ENCODE measurements at places on chromosomes 6 and 20. TPM values are rescaled to one million over a fixed set of nuclear protein-coding genes. Genes with fewer than 3 reads are reported as not detected.

GRCh38 chr20:57392512-57393271 lies 1.5 kb downstream of the RBM38 start:
- peak; percentile 71 for DNase-seq

- no peak for DNase-seq
These were observed 40.8 kb downstream of the ZFAND3 start for GRCh38 chr6:37860226-37860839.

DNA sequence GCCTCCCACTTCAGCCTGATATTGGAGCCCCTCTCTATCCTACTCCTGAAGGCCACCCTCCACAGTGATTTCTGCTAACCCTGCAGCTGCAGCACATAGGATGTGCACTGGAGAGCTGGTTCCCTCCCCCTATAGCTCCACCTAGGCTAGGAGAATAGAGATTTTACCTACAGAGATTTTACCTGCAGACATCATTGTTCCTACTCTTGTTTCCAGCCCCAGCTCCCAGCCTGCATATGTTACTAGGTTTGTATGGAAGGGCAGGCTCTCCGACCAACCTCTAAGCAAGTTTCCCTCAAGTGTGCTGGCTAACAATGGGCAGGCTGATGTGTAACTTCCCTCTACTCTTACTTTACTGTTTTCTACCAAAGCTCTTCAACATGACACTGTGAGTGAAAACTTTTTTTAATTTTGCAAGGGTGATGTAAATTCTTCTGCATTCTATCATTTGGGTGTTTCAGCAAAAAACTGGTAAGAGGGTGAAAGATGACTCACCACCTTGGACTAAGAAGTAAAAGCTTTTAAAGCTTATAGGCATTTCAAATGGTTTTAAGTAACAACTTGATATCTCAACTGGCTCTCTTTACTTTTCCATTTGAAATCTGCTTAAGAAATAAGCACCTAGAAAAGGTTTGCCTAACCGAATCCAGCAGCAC lies 106.8 kb downstream of the CDK19 start:
- no peak for DNase-seq

The CLVS2 gene
- total RNA-seq, result 0.03 TPM

DNA sequence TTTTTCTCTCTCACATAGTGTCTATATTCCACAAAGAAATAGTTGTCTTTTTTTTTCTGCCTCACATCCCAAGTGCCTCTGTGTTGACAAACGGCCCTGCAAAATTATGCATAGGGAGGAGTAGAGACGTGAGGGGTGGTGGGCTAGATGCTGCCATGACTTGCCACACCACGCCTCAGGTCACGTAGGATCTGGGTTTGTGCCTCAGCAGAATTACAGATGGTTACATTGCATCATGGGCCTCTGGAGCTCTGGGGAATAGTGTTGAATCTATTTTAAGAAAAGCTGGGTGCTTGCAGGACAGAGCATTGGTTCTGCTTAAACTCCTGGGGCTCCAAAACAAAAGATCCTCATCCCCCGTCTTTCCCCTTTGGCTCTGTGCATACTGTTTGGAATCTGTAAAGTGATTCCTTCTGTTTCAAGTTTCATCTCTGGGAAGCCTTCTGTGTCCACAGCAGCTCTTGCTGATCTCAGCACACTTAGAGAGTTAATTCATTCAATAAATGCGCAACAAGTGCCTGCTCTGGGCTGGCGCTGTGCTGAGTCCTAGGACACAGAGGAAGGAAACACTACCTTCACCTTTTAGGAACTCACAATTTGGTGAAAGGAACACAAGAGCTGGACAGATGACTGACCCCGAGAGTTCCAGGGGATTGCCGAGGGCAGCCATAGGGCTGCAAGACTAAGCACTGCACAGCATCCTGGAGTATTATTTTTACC lies 2.4 kb downstream of the FANCE start:
- DNase-seq, result no peak

DNA sequence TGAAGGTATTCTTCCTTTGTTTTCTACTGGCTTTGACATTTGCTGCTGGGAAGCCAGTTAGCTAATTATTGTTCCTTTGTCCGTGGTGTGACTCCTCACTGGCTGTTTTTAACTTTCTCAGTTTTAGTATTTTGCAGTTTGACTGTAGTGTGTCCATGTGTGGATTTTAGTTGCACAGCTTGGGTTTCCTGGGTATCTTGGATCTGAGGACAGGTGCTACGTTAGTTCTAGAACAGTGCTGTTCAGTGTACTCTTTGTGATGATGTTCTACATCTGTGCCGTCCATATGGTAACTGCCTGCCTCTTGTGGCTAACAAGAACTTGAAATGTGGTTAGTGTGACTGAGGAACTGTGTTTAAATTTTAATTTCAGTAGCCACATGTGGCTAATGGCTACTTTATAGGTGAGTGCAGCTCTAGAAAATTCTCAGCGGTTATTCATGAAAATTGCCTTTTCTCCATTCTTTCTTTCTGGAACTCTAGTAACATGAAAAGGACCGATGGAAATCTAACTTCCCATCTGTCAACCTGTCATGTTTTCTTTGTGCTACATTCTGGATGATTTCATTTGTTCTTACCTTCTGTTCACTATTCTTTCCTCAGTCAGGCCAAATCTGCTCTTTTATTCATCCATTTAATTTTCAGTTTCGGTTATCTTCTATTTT lies 7.4 kb downstream of the SNX9 start:
- DNase-seq, result no peak

DNA sequence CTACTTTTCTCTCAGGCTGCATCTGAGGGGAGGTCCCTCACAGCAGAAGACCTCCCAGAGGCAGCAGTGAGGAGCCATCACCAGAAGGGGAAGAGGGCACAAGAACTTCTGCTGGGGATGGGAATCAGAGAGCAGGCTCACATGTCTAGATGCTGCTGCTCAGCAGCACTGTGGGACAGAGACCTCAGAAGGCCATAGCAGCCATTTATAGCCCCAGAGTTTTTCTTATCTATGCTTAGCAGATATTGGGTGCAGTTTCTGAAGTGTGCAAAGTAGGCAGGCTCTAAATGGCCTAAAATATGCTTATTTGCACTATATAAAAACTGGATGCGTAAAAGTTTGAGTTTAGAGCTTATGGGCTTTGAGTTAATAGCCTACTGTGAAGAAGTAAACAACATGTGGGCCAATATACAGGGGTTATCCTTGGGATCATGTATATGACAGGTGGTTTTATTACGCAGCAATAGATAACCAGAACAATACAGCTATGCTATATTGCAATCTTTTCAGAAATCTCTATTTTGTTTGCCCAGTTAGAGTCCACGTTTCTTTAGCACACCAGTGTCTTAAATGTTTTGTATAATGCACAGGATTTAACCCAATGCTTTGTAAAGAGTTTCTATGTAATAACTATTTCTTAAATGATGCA lies 60.2 kb upstream of the TMEM244 start:
- DNase-seq, result no peak

The TTLL9 gene
- total RNA-seq, result 0.19 TPM

DNA sequence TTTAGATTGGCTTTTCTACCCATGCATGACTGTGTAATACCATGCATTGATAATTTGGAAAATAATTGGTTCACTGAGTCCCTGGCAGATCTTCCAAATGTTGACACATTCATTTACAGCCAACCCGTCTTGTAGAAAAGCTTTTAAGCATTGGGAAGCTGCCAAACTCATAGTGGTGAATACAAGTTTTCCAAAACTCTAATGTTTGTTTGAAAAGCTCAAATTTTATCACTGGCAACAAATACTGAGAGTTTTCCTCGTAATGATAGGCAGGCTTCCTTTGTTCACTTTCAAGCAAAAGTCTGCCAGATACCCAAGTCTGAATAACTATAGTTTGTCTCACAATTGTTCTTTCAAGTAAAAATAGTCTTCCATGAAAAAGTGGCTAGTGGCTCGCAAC lies 143.0 kb downstream of the FIG4 start:
- no peak for DNase-seq
